ENCODE measurements at places on chromosomes 11 and 22.

- DNase-seq = no peak
These were observed 22.9 kb upstream of the ASPHD2 start for GRCh38 chr22:26406118-26406517.

DNA sequence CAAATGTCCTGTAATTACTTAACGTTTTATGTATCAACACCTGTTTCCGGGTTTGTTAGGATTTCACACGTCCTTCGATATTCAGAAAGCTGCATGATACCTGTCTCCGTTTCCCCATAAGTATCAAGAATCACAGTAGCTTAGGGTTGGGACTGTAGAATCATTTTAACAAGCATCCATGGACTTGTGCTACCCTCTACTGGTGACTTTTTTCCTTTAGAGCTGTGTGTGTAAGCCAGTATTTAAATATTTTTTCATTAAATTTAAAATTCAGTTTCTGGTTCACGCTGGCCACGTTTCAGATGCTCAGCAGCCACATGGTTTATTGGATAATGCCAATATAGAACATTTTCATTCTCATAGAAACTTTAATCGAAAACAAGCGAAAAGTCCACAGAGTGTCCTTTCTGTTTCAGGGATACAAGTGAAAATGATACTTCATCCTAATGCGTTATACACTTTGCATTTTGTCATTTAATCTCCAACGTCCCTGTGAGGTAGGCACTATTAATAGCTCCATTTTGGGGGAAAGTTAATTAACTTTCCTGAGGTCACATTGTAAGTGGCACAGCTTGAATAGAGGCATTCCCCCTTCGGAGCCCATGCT, 61.5 kb upstream of the SLC25A18 start:
- DNase-seq = no peak

DNA sequence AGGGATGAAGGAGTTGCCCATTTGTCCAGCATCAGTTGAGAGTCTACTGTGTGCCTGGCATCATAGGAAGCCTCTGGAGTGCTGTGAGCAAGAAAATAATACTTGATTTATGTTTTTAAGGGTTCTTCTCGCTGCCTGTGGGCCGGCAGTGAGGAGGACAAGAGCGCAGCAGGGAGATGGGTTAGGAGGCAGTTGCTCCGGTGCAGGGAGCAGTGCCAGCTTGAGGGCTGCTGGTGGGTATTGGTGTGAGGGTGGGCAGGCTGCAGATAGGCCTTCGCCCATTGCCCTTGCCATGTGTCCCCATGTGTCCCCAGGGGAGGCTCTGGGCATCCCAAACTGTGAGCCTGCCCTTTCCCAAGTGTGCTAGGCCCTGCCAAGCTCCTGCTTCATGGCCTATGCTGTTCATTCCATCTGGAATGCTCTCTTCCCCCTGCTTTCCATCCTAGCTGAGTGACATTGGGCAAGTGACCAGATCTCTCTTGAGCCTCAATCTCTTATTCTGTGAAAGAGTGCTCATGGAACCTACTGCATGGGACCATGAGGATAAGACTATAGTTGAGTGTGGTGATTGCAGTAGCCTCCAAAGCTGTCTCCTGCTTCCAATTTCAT, 19.8 kb downstream of the BMAL1 start:
- DNase-seq = no peak

- no peak for DNase-seq
These were observed at the start of gene APOL1 for GRCh38 chr22:36252754-36253522. APOL1 (plus strand) TSS chr22:36253133; CDS start chr22:36254956, 1,823 bp downstream.
